ENCODE measurements at places on chromosomes 3 and 15.

DNA sequence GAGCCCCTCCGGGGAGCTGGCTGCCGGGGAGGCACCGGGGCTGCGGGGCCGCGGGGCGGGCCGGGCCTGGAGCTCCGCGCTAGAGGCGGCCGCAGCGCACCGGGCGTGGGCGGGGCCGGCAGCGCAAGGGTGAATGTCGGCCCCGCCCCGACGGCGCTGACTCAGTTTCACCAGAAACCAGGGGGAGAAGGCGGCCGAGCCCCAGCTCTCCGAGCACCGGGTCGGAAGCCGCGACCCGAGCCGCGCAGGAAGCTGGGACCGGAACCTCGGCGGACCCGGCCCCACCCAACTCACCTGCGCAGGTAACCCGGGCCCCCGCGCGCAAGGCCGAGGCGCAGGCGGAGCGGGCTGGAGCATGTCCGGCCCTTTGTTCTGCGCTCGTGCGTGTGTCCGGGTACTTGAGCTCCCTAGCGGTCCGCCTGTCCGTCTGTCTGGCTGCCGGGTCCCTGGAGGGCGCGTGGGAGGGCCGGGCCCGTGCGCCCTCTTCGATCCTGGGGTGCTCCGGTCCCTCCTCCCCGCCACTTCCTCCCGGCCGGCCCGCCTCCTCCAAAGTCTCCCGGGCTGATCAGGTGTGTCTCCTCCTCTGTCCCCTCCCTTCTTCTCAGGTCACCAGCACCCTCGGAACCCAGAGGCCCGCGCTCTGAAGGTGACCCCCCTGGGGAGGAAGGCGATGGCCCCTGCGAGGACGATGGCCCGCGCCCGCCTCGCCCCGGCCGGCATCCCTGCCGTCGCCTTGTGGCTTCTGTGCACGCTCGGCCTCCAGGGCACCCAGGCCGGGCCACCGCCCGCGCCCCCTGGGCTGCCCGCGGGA lies at the start of gene SPINT1:
TSS of gene SPINT1 (plus strand) at position 164 of the 811 bp plus-strand sequence. CDS start at position 671, 507 bp downstream.
- DNase-seq: no peak

DNA sequence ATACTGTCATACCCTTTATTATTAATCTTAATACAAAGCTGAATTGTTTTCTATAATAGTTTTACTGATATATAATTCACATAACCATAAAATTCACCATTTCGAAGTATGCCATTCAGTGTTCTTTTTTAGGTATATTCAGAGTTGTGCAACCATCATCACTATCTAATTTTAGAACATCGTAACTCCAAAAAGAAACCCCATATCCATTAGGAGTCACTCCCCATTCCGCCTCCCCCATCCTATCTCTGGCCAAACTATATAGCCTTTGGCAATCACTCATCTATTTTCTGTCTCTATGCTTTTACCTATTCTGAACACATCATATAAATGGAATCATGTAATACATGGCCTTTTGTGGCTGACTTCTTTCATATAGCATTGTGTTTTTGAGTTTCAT lies 169.7 kb upstream of the GALNT15 start:
- DNase-seq: no peak

DNA sequence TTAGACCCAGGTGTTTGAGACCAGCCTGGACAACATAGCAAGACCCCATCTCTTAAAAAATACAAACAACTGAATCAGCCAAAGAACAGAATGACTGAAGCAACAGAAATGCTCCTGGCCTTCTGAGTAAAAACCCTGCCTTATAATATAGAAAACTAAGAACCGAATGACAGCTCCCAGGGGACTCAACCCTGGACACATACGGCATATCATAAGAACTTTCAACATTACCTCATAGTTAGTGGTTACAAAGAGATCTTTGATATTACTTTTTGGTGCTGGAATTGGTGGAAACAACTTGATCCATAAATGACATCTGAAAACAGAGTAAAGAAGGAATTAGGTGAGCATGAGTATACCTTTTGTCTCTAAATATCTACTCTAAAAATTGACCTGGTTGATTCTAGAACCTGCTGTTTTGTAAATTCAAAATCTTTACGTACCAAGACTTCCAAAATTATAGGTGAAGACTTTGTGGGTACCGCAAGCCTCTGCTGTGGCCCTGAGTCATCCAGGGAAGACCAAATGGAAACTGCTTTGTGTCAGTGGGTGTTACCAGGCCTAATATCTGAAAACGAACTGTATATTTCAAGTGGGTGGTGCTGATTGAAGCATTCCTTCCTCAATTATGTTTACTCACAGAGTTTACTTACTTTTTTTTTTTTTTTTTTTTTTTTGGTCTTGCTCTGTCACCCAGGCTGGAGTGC lies 35.5 kb downstream of the IL5RA start:
- DNase-seq: no peak

DNA sequence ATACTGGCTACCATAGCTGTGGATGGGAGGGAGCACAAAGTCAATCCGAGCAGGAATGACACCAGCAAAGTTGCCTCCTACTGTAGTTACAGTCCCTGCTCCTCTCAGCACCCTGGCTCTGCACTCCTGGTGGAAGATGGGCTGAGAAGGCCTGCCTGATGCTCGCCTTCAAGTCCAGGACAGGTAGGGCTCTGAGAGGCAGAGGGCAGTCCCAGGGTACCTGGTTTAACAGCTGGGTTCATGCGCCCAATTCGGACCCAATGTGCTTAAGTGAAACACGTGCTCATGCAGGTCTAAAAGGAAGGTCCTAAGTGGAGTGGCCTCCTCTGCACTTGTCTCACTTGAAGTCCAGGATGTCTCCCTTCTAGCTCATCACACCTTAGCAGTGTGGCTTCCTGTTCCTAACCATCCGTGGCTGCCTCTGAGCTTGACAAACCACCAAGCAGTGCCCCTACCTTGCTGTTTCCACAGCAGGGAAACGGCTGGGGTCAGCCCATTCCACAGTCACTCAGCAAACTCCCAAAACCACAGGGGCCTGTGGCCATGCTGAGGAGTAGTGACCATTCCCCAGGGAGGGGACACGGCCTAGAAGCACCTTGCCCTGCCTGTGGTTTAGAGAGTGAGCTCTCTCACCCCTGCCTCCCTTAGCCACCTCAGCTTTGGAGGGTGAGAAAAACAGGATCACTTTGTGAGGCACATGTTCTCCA lies 3.9 kb upstream of the MUSTN1 start:
- no peak for DNase-seq

- DNase-seq: no peak
Observed at GRCh38 chr3:142218703-142219102, 6.7 kb downstream of the GK5 start.

- no peak for DNase-seq
Observed at GRCh38 chr15:55846116-55846707, 103.3 kb upstream of the PRTG start.

GRCh38 chr3:32083702-32084270 lies 22.6 kb upstream of the GPD1L start:
- DNase-seq: no peak

GRCh38 chr3:95615592-95616310 lies 1198.6 kb upstream of the EPHA6 start:
- DNase-seq: no peak

DNA sequence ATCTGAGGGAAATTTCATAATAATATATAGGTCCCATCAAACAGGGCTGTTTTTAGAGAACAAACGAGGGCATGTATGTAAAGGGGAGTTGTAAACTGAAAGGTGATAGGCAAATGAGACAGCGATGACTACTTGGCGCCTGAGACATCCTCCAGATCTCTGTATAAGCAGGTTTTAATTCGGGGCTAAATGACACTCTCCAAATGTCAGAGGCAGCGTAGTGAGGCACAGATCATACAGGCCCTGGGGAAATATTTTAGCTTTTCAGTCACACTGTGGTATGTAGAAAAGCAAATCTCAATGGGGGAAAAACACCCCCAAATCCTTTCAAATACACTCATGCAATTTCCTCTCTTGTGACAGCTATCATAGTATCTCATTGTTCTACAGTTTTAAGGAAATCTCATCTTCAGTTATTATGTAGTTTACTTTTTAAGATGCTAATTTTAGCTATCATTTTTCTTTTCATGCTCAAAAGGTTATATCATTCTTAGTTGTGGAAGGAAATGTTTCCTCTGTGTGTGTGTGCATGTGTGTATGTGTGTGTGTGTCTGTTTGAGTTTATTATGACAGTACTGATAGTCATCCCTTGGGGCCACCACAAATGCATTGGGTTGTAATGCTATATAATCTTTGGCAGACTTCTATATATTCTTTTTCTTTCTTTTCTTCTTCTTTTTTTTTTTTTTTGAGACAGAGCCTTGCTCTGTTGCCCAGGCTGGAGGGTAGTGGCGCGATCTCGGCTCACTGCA lies 1.1 kb downstream of the TPRG1 start:
- DNase-seq: no peak

DNA sequence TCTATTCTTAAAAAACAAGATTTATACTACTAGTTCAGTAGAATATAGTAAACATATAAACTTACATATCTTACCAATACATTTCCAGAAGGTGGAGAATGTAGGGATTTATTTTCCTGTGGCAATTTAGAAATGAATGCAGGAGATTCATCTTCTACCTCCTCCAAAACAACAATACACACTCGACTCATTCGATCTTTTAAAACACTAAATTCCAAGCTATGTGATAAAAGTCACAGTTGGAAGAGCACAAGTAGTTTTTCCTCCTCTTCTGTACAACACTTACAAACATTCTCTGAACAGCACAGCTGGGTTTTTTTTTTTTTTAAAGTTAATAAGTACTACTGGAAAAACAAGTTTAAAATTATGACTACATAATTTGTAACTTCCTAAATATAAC lies 1.4 kb downstream of the ANKRD28 start:
- no peak for DNase-seq

GRCh38 chr3:161939918-161940620 lies 443.5 kb downstream of the OTOL1 start:
- DNase-seq: no peak

DNA sequence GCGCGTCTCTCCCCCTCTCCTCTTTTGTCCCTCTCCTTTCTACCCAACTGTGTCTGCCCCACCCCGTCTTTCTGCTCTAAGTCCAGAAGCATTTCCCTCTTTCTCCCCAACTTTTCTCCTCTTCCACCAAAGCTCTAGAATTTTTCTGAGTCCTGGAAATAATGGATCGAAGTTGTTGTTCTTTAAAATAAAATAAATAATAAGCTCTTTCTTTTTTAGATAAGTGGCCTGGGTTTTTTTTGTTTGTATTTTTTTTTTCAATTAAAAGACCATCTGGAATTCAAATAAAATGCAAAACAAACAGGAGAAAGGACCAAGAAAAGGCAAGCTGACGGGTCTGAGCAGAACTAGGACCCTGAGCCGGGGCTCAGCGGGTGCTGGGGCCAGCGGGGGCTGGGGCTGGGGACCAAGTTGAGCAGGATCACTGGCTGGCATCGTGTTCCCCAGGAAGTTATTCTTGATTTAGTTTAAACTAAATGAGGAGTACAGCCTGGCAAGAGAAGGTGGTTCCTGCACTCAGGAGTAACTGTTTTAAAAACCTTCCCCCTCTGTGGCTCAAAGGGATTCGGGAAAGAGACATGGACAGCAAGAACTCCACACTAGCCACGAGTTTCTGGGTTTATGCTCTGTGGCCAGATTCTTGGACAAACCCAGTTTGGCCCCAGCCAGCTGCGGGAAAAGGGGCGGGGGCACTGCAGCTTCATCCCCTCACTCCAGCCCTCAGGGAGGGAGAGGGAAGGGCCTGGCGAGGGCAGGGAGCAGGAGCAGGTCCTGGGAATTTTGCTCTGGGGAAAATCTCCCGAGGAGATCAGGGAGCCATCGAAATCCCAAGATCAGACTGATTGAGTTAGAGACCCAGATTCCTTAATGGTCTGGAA lies 8.4 kb downstream of the GATA2 start:
- no peak for DNase-seq

GRCh38 chr3:18127174-18127858 lies 297.8 kb downstream of the SATB1 start:
- DNase-seq: no peak

DNA sequence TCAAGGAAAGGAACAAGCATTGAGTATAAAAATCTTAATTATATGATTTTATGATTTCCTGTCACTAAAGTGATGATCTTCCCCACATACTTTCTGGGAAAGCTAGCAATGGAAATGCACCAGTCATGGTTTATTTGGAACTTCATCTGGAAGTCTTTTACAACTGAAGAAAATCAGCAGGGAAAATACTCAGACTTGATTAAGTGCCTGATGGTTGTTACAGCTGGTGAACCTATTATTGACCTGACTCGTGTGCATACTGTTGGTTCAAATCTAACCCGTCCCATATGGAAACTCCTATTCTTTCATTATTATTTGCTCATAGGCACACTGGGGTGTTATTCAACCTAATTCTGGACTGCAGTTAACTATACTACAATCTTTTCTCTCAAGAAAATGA lies 701.8 kb upstream of the CCDC54 start:
- no peak for DNase-seq

- DNase-seq: no peak
Observed at GRCh38 chr15:75720787-75721479, 8.3 kb upstream of the CSPG4 start.

GRCh38 chr15:29903785-29904464 lies 81.7 kb upstream of the TJP1 start:
- DNase-seq: no peak

DNA sequence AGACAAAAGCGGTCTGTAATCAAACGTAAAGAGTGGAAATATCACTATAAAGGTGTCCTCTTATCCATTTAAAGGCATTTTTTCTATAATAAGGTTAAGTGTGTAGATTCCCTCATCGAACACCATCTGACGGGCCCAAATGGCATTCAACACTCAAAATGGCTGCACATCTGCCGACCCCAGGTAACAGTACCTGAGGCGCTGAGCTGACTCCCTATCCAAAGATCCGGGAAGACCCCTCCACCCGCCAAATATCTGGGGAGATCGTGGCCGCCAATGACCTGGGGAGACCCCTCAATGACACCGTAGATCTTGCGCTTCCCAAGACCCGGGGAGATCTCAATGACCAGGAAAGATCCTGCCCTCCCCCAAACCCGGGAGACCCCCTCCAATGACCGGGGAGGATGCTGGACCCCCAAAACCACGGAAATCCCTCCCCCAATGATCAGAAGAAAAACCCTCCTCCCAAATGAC lies 476 bp downstream of the IP6K2 start:
- no peak for DNase-seq

GRCh38 chr3:98513091-98513511 lies 9.6 kb downstream of the CLDND1 start:
- DNase-seq: no peak

- DNase-seq: no peak
Observed at GRCh38 chr15:26864664-26865191, 2.1 kb upstream of the GABRA5 start.

GRCh38 chr15:35545316-35545823 lies 595 bp downstream of the DPH6 start:
- no peak for DNase-seq

- DNase-seq: no peak
Observed at GRCh38 chr3:122942937-122943827, 84.4 kb downstream of the SEMA5B start.

DNA sequence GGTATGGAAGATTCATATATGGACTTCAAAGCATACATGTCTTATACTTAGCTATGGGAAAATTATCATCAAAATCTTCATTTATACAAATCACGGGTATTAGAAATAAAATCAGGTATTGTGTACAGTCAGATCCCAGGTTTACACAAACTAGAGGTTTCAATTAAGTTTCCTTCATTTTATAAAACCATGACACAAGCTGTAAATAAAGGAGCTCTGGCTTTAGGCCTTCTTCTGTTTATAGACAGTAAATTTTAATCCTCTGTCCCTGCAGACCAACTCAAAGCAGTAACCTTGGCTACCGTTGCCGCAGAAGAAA lies 68.8 kb upstream of the CHD2 start:
- DNase-seq: no peak

GRCh38 chr15:84894736-84895425 lies 10.4 kb downstream of the SLC28A1 start:
- DNase-seq: no peak

Measured in stimulated activated CD8-positive, alpha-beta memory T cell treated with anti-CD3 and anti-CD28 coated beads, Interleukin-2, amount 100 ng/mL, for 1 hour (primary cell).